ENCODE measurements at places on chromosomes 4 and X.

DNA sequence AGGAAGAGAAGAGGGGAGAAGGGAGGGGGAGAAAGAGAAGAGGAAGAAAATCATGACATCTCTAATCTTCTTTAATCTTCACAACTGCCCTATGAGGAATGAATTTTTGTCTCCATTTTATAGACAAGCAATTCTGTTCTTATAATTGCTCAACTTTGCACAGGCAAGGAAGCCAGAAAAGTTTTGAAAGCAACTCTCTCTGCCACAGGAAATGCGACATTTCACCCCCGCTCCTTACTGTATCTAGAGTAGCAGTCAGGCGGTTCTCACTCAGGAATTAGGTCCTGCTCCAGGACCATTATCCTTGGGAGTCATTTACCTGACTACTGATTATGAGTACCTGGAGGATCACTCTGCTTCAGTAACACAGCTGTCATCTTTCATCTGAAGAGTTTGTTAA is 69.2 kb upstream of the FAM9A start:
- no peak for DNase-seq

DNA sequence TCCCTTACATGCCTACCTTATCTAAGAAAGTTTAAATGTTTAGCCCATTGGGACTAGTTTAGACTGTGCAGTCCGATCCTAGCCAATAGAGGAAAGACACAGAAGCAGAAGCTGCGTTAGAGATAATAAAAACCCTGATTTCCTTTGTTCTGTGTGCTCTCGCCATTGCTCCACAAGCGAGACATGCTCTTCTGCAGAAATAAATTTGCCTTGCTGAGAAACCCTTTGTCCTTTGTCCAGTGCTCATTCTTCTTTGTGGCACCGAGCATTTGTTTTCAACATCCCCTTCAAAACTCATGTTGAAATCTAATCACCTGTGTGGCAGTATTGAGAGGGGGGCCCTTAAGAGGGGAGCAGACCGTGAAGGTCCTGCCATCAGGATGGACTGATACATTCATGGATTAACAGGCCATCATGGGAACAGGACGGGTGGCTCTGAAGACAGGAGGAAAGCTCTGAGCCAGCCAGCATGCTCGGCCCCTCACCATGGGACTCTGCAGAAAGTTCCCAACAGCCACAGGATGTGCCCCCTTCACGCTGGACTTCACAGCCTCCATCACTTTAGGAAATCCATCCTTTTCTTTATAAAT is 94.5 kb downstream of the ABLIM2 start:
- DNase-seq = no peak

GRCh38 chrX:6465756-6466155 is 69.2 kb downstream of the VCX3A start:
- no peak for DNase-seq

- DNase-seq = no peak
Observed at GRCh38 chrX:55187281-55187680, 32.9 kb upstream of the PAGE5 start.

DNA sequence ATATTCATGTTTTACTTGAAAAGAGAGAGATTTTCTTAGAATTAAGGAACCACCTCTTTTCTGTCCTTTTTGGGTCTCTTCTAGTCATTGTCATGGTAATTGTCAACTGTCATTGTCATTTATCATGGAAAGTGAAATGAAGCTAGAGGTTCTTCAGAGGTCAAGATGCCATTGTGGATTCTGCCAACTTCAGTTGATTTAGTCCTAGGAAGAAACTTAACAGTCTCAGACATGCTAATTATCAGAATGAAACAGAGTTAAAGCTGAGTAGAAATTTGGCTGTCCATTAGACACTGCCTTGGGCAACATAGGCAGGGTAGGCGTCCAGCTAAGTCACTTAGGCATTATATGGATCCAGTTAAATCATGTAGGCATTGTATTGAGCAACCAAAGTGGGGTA is 796.1 kb upstream of the ADGRL3 start:
- DNase-seq = no peak

DNA sequence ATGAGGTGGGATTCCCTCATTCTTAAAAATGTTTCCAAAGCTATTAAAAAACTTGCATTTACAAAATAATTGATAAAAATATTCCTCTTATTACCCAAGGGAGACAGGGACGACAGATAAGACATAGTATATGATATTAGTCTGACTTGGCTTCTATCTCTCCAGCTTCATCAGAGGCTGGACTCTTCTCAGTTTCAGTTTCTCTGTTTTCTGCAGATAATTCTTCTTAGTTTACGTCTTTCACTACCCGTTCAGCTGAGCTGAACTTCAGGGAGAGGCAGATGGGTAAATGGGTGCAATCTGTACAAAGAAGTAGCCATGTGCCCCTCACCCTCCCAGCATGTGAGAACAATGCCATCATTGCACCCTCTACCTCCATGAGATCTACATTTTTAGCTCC is 214.0 kb upstream of the SLIT2 start:
- no peak for DNase-seq

DNA sequence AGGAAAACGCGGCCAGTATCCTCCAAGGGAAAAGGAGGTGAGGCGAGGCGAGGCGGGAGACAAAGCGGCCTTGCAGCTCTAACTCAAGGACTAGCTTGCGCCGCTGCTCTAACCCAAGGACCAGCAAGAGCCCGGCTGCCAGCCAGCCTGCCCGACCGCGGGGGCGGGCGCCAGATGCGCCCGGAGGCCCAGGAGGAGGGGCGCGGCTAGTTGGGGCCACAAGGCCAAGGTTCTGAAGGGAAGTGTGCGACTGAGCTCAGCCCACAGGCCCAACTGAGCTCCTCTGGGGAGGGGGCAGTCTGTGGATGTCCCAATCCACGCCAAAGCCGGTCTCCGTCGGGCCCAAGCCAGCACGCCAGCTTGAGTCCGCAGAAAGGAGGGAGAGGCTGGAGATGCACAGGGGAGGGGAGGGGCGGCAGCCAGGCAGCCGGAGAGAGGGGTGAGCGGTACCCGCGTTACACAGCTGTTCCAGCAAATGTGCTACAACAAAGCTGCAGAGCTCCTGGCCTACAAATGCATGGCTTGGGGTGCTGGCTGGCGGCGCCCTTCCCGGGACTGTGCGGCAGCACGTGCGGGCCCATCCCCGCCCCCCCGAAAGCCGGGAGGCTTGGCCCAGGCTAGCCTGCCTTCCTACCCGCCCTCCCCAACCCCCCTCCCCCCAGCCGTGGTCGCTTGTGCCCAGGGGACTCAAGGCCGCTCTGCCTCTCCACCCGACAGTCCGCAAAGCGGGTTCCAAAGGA is 637 bp downstream of the AMER1 start:
- DNase-seq = peak; percentile 29

DNA sequence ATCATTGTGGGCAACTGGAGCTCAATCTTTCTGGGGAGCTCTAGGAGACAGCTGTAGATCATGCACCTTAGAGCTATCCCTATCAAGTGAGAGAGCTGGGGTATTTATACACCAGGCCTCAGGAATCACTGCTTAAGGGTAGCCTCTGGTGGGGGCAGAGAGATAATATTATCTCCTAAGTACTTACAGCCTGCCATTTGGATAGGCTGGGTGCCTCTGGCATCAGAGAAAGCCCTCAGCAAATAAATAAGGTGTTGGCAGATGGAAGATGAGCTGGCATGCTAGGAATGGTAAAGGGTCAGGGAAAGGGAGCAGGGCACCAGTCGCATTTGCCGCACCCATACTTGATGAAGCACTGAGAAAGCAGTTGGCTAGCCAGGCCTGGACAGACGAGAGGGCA is 75.9 kb downstream of the HCCS start:
- no peak for DNase-seq

- DNase-seq = no peak
Observed at GRCh38 chr4:22019676-22020075, 71.1 kb upstream of the KCNIP4 start.

DNA sequence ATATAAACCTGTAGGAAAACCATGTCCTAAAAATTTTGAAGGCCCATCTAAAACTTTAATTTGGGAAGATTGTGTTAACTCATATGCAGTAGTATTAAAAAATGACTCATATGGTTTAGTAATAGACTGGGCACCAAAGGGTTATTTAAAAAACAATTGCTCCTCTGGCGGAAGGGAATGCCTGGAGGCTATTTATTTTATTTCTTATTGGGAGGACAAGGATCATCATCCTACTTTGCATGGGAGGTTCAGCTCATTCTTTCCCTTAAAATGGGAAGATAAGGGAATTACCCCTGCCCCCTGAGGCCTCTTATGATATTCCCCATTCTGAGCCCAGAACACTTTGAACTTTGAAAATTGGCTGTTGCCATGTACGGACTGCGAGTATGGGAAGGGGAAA is 29.7 kb upstream of the MGST2 start:
- no peak for DNase-seq

DNA sequence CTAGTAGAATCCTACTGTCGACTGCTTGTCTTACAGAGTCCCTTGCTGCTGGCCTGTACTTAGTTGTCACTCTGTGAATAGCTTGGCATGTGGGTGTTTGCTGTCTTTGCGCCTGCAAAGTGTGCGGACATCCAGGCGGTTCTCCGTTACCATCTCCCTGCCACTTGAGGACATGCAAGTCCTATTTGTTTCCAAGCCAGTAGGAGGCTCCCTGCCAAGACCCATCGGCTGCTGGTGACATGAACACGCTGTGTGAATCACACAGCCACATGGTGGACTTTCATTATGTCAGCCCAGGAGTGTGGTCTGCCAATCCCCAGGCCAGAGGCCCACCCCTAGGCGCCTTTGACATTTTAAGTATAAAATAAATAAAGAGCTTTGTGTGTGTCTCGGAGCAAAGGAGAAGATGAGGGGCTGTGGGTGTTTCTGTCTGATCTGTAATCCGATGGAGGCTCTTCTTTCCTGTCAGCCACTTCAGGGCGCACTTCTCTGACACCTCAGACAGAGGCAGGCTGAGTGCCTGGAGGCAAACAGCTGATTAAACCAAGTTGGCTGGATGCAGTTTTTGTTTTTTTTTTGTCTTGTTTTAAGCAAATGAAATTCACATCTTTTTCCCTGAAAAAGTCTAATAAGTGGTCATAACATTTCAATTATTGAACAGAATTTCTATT is 51.5 kb downstream of the ALPK1 start:
- no peak for DNase-seq

GRCh38 chr4:46946919-46947536 is 38.0 kb upstream of the COX7B2 start:
- DNase-seq = no peak

- no peak for DNase-seq
Observed at GRCh38 chrX:32395878-32396277, 815.5 kb downstream of the DMD start.

DNA sequence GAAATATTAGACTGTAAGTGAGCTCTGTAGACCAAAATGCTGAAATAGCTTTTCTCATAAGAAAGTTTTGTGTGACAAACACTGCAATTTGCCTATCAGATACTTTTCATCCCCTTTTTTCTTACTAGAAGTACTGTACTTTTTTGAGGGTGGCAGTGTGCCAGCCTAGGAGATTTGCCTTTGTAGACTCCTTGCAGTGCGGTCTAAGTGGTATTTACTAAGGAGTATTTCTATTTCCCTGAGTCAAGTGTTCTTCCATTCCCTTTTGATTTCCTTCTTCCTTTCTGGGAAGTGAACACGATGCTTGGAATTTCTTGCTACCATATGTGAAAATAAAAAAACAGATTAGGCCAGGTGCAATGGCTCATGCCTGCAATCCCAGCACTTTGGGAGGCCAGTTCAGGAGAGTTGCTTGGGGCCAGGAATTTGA is 34.6 kb downstream of the PDLIM5 start:
- DNase-seq = no peak

DNA sequence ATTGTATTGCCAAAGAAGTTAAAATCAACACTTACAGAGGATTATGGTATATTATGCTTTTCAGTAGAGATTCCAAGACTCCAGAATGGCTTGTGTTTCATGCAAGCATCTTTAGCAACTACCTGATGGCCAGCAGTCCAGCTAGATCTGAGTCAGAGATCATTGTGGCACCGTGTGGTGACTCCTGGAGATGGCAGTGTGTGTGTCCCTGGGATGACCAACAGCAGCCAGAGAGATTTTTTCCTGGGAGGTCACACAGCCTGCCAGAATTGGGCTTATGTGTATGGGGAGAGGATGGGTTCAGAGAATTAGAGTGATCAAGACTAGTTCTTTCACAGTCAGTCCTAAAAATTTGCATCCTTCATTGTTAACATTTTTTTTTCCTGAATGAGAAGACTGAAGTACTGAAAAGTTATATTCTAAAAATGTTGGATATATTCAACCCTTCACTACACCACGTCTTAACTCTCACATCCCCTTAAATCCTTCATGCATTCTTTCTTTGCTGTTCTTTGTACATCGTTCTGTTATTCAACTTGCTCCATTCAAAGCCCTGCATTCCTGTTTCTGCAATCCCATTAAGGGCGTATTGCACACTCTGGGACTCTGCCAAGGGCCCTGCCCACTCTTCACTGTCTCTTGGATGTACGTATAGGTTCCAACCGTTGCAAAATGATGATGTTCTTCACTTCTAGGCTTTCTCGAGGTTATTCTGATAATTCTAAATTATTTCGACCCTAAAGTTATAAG is 12.4 kb downstream of the TENM3 start:
- no peak for DNase-seq

DNA sequence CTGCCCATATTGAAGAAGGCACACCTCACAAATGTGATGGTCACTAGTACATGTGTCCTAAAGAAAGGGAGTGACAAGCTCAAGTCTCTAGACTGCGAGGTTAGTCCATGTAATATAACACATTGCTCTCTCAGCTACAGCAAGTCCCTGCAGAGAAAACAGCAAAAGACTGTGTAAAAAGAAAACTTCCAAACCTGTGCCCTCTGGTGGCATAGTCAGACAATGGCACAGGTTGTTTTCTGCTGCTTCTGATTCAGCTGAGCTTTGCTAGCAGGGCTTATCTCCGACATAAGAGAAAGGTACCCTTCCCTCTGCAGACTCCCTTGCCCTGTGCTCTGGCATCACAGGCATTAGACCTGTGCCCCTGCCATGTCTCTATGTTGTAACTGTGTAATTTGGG is 1.4 kb upstream of the SERPINA7 start:
- DNase-seq = no peak

DNA sequence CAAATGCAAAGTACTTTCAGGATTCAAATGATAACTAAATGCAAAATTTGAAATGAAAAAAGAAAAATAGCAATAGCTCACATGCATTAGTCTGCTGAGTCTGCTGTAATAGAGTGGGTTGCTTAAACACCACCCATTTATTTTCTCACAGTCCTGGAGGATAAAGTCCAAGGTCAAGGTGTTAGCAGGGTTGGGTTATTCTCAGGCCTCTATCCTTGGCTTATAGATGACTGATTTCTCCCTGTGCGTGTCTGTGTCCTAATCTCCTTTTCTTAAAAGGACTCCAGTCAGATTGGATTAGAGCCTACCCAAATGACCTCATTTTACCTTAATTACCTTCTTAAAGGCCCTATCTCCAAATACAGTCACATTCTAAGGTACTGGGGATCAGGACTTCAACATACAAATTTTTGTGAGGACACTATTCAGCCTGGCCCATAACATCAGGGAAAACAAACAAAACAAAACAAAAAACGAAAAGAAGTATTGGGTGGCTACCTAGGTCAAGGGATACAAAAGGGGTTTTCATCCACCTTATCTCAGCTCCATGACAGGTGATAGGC is 6.3 kb upstream of the TBL1X start:
- no peak for DNase-seq

Measured in stimulated activated CD8-positive, alpha-beta memory T cell treated with anti-CD3 and anti-CD28 coated beads, Interleukin-4, amount 100 ng/mL, for 48 hours (primary cell).